ENCODE measurements at places on chromosomes 6 and 20. TPM values are rescaled to one million over a fixed set of nuclear protein-coding genes. Genes with fewer than 3 reads are reported as not detected.

Gene GNAS-AS1
- total RNA-seq, result 4.9 TPM

Gene KCNK5
- 9.8 TPM for total RNA-seq

Gene TP53RK
- 10.2 TPM for total RNA-seq

Gene SLC35D3
- total RNA-seq, result not detected

Gene TNNC2
- not detected for total RNA-seq

Gene ALDH5A1
- total RNA-seq, result 7.2 TPM

Gene HMGN3
- total RNA-seq, result 98.2 TPM

Gene CCN6
- total RNA-seq, result not detected

Gene SLC17A1
- total RNA-seq, result not detected

Gene MCHR2
- not detected for total RNA-seq

GRCh38 chr20:23746321-23746720, 4.4 kb downstream of the CST1 start:
- no peak for DNase-seq

DNA sequence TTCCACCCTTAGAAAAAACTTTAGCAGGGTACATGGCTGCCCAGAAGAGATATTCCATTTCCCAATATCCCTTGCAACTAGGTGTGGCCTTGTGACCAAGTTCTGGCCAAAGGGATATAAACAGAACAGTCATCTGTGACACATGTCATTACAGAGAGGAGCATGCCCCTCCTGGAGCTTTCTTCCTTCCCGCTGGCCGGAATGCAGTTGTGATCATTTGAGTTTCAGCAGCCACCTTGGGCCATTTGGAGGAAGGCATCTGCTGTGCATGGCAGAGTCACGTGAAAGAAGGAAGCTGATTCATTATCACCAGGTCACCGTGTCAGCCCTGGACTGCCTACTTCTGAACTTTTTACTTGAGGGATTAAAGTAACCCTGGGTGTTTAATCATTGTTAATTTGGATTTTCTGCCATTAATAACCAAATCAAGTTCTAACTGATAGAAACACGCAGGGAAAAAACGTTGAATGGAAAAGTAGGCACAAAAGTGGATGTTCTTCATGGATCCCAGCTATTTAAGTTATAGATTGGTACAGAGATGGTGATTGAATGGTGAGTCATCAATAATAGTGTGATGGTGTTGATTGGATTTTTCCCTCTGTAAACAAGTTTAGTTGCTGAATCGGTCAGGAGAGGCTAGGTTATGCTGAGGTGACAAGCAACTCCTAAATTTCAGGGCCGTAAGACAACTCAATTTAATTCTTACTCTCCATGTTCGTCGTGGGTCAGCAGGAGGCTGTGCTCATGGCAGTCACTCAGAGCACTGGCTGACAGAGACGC, 80.7 kb upstream of the CCDC167 start:
- DNase-seq, result no peak

DNA sequence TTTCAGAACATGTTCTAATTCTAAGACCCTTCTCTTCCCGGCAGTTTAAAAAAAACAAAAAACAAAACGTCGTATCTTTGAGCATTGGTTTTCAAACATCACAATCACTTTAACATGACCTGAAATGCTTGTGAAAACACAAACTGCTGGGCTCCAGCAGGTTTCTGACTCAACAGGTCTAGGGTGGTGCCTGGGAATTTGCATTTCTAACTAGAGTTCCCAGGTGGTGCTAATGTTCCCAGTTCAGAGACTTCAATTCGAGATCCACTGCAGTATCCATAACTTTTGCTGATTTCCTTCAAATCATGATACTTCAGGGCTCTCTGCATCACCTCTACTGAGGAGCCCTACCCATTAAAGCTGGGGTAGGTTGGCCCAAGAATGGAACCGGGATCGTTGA, 850 bp upstream of the SMPDL3A start:
- no peak for DNase-seq

- no peak for DNase-seq
Measured at GRCh38 chr6:33278392-33278741, 1.4 kb downstream of the B3GALT4 start.

GRCh38 chr6:33165581-33166258, 26.5 kb downstream of the COL11A2 start:
- no peak for DNase-seq

- DNase-seq, result no peak
Measured at GRCh38 chr6:113182370-113183141, 674.6 kb upstream of the MARCKS start.

GRCh38 chr6:67802771-67803170, 832.3 kb upstream of the ADGRB3 start:
- no peak for DNase-seq

- no peak for DNase-seq
Measured at GRCh38 chr20:46770330-46771194, 61.1 kb downstream of the SLC2A10 start.

DNA sequence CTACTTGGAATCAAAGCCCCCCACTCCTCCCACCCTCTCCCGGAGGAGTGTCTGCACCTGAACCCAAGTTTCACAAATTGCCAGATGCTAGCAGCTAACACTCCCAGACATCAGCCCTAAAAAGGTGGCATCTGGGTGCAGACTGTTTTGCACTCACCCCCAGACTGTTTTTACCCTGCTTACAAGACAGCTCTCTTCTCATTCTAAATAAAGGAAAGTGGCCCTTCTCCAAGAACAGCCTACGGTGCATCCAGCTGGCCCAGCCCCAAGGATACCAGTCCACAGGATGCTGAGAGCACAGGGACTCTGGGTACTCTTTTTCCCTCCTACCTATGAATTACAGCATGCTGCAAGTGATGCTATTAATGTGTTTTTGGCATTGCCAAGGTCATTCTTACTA, 842.0 kb upstream of the FLRT3 start:
- no peak for DNase-seq

DNA sequence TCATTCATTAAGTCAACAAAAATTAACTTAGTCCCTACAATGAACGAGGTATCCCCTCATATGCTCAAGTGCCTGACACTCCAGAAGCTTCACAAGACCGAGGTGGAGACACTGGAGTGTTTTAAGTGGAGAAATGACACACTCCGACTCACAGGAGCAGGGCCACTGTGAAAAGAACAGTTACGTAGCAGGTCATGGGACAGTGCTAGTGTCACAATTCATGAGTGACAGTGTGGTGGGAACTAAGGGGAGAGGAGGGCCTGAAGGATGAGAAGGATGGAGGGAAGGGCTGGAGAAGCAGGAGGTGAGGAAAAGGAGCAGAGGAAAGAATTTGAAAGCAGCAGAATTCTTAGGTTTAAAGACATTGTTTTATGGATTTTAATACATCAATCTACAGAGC, 1.3 kb upstream of the HLA-A start:
- no peak for DNase-seq

- no peak for DNase-seq
Measured at GRCh38 chr6:20833881-20834515, 299.7 kb downstream of the CDKAL1 start.

DNA sequence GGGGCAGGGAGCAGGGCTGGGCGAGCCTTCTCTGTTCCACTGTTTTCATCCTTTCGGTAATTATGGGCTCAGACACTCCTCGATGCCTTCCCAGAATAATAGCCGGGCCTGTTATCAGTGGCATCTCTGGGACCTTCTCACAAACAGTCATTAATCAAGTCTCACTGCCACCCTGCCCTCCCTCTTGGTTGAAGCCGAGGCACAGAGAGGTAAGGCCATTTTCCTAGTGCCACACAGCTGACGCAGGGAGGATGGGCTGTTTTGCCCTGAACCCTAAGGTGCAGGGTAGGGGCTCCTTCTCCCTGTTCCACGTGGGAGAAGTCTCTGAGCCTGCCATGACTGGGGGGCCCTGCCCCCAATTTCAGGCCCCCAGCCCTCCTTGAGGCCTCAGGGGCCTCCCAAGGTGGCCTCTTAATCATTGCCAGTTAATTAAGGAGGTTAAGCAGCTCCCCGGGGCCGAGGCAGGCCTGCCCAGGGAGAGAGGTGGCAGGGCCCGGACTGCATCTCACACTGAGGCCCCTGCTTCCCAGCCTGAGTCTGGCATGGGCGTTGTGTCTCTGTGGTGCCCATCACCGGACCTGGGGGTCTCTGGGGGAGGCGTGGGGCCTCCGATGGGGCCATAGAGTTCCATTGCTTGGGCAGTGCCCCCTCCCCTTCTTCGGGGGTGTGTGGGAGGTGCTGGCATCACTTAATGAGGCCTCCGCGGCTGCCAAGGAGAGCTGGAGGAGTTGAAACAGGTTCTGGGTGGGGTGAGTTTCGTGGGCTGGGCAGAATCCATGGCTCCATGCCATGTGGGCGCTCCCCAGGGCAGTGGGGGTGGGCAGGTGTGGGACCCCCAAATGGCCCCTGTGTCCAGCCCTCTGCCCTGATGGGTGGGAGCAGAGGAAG, 42.9 kb downstream of the CEBPB start:
- DNase-seq, result no peak

GRCh38 chr6:153962555-153962954, 76.5 kb upstream of the OPRM1 start:
- DNase-seq, result no peak

- no peak for DNase-seq
Measured at GRCh38 chr20:37522260-37523011, 1.4 kb downstream of the NNAT start.

GRCh38 chr6:31907158-31907813, 5.4 kb upstream of the ZBTB12 start:
- no peak for DNase-seq

GRCh38 chr6:16190214-16190613, 48.2 kb upstream of the GMPR start:
- no peak for DNase-seq

DNA sequence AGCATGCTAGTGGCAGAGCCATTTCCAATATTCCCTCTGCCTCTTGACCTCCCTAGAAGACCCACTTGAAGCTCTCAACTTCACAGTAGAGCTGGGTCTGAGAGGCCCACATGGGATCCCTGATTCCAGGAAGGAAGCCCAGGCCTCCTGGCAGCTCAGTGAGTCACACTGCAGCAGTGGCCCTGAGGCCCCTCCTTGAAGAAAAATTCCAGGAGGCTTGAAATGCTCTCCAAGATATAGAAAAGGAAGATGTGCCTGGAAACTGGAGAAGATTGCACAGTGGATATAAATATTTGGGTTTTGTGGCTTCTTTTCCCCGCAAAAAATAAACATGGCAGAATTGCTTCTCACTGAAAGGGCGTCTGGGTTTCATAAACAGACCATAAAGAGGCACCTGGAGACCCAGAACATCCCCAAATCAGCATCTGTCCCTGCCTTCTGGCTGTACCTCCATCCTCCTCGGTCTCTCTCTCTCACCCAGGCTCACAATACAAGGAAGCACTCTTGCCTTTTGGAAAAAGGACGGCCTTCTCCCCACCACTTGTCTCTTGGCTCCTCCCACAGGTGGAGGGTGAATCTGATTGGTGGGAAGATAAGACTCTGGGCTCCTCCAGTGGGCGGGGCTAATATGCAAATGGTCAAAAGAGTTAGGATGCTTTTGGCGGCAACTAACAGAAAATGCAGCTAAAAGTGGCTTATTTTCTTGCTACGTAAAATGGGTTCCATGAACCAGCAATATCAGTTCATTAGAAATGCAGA, 200.0 kb upstream of the SULF2 start:
- DNase-seq, result no peak
